Non-pigmented ciliary epithelial cell (primary cell): ENCODE measurements at places on chromosomes 2 and 18.

DNA sequence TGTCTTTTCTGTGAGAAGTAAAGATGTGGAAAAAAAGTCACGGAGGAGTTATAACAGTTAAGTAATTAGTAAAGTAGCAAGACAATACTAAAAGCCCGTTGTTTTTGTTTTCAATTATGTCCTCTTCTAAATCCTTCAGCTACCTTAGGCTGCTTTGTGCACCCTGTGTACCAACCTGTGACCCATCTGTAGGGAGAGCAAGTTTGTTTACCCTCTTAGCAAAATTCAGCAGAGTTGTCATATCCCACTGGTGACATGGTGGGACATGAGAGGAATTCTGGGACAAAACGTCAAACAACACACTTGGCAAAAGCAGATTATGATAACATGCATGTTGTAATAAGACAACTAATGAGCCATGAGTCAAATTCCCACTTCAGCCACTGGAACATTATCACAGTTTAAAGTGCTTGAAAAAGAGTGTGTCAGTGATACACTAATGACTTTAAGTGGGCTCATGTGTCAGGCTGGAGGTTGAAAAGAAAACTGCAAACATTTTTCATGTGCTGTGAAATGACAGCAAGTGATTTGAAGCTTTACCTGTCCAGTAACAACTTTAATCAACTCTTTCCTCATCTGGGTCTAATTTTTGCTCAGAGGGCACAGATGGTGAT lies 392.8 kb upstream of the ACVR2A start:
- no peak for DNase-seq

- no peak for DNase-seq
Measured at GRCh38 chr2:16320716-16321115, 344.9 kb downstream of the CYRIA start.

DNA sequence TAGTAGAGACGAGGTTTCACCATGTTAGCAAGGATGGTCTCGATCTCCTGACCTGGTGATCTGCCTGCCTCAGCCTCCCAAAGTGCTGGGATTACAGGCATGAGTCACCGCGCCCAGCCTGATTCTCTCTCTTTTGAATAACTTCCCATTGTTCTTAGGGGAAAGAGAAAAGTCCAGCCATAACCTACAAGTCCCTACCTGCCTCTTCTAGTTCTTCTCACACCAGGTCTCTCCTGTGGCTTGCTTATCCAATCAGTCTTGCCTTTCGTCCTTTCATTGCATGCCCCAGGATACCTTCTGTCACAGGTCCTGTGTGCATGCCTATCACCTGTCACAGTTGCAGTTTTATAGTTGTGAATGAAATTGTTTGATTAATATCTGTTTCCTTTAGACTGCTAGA lies 148.1 kb downstream of the SLC4A3 start:
- DNase-seq, result no peak

DNA sequence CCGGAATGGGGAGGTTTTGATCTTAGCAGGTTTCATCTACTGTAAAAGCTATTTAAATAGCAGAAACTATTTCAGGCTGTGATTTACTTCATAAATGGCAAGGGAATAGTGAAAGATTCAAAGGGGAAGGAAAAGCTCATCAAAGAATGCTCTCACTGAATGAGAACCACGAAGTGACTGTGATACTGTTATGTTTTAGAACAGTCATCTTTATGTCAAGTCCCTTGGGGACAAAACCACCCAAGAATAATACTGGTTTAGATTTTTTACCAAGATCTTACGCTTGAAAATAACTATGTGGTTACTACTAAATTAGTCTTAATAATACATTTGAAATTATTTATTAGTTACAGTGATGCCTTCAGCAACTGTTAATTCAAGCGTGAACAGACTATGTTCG lies 28.1 kb downstream of the FARSB start:
- DNase-seq, result no peak

DNA sequence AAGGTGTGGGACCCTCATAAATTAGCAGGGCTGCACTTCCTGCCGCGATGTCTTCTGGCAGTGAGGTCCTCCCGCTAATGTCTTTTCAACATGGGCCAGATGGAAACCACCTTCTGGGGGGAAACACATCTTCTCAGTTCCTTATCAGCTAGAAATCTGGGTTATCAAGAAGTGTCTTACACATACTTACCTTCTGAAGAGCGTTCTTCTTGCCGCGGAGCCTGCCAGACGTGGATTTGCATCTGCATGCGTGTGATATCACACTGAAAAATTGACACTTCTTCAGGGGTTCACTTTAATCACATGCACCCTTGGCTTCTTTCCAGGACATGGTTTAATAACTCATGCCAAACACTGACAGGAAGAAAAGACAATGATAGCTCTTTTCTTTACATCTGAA lies 163.5 kb upstream of the SOX11 start:
- DNase-seq, result no peak

GRCh38 chr2:14752295-14752694 lies 119.8 kb downstream of the LRATD1 start:
- DNase-seq, result no peak

GRCh38 chr2:190649798-190650390 lies 1.0 kb downstream of the NAB1 start:
- no peak for DNase-seq

- DNase-seq, result no peak
Measured at GRCh38 chr2:8800821-8801220, 36.6 kb downstream of the KIDINS220 start.

- DNase-seq, result no peak
Measured at GRCh38 chr2:148622366-148622765, 22.2 kb upstream of the EPC2 start.

- no peak for DNase-seq
Measured at GRCh38 chr18:75041586-75041985, 167.4 kb downstream of the PTGR3 start.

DNA sequence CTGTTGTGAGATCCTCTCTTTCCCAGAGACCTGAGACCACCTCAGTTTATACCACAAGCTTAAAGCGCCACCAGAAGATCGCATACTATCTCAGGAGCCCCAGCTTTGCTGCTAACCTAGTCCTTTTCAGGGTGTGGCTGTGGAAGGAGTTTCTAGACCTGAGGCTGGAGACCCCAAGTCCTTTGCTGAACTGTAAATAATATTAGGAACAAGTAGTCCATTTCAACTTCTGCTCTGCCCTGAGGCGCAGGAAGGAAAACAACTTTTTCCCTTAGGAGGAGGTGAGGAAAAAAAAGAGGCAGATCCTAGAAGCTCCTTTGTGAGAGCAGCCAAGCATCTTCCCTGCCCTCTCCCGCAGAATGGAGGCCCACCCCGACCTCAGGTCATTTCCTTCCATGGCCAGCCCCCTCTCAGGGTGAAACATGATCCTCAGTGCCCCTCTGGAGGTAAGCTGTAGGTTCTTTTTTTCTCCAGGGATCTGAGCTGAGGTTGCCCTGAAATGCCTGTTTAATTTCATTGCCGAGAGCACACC lies 122.8 kb upstream of the LGALSL start:
- DNase-seq, result no peak

- no peak for DNase-seq
Measured at GRCh38 chr2:162473296-162473695, 129.4 kb downstream of the GCA start.

- DNase-seq, result no peak
Measured at GRCh38 chr2:222212571-222212970, 86.2 kb downstream of the PAX3 start.

GRCh38 chr2:162221064-162221463 lies 22.2 kb downstream of the FAP start:
- no peak for DNase-seq

DNA sequence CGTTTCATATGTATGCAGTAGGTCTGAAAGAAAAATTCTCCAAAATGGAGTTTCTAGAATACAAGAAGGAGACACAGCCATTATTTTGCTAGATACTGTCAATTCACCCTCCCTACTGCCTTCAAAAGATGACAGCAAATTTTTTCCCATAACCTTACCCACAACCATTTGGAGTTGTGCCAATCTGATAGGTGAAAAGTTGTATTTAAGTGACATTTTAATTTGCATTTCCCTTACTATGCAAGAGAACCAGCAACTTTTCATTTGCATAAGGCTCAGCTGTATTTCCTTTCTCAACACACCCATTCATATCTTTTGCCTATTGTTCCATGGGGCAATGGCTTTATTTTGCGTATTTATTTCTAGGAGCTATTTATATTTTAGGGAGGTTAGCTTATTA lies 31.4 kb upstream of the IL18RAP start:
- DNase-seq, result no peak

DNA sequence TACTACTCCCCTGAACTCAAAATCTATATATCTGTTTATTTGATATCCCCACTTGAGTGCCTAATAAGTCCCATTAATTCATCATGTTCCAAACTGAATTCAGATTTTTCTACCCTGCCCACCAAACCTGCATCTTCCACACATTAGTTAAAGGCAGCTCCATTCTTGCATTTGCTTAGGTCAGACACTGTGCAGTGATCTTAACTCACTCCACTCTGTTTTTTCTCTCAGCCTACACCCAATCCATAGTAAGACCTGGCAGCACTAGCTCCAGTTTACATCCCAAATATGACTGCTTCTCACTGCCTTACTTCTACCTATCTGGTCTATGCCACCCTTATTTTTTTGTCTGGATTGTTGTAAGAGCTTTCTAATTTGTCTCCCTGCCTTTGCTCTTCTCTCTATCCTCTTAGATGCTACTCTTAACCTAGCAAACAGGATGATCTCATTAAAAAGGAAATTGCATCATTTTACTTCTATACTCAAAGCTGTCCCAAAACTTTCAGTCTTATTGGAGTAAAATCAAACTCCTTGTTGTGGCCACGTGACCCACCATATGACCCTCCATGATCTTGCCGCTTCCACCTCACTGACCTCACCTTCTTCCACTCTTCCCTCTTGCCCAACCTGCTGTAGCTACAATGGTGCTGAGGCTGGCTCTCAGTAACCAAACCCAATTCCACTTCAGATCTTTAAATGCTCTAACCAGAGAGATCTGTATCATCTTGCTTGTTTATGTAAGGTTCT lies 274.9 kb upstream of the FANCL start:
- DNase-seq, result no peak

DNA sequence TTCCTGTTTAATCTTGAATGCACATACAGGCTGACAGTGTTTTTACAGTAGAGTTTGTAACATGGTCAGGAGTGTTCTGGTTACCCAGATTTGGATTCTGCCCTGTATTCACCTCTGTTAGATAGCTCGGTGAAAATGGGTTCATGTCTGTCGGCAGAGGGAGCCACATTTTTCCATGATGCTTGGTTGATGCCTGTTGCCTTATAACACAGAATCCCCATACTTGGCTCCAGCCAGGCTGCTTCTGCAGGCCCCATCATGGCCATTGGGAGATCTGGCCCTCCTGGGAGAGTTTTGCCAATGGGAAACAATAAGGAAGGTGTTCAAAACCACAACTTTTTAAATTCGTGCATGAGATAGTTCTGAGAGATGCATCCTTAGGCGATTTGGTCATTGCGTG lies 78.1 kb downstream of the WDSUB1 start:
- no peak for DNase-seq

DNA sequence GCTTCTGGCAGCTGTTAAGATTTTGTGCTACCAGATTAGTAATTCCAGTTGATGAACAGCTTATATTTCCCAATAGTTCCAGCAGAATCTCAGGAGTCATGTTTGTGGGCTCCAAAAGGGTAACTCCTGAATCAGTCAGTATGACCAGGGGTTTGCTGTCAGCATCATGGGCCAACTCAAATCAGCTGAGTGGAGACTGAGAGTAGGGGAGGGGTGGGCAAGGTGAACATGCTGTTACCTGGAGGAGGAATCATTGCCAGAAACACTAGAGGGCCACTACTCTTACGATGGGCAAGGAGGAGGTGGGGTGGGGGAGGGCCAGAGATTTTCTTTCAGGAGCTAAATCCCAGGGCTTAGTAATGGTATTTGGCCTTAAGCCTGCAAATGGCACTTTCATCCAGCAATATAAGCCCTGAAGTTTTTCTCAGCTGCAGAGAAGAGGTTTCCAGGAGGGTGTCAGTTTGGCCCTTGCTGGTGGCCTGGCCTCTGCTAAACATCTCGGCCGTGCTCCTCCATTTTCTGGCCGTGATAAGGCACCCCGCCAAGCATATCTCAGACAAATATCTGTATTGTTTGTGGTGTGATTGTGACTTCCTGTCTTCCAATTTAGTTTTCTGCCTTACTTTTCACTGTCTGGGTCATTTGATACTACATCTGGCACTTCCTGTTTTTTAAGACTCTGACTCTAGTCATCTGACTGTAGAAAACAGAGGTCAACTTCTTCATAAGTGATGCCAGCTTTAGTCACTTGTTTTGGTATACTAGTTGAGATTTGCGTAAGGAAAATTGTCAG lies 120.5 kb upstream of the CXCR4 start:
- DNase-seq, result no peak

DNA sequence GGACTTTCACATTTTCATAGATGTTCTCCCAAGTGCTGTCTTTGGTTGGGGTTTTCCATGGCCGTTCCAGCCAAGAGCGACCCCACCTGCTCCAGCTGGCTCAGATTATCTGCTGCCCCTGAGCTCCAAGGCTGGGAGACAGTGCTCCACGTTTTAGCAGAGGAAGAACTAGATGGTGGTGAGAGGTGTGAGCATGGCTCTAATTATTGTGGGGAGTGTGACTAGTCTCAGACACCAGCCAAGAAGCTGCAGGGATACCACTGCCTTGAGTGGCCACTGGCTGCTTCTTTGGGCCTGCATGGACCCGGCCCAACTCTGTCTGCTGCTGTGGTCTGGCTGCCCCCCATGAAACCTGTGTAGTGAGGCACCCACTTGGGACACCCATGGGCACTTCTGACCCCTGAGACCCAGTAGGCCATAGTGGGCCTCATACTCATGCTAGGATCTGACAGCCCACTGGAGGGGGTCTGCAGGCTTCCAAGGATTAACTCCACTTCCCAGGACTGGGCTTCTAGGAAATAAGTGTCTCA lies 2.8 kb upstream of the NCL start:
- no peak for DNase-seq

DNA sequence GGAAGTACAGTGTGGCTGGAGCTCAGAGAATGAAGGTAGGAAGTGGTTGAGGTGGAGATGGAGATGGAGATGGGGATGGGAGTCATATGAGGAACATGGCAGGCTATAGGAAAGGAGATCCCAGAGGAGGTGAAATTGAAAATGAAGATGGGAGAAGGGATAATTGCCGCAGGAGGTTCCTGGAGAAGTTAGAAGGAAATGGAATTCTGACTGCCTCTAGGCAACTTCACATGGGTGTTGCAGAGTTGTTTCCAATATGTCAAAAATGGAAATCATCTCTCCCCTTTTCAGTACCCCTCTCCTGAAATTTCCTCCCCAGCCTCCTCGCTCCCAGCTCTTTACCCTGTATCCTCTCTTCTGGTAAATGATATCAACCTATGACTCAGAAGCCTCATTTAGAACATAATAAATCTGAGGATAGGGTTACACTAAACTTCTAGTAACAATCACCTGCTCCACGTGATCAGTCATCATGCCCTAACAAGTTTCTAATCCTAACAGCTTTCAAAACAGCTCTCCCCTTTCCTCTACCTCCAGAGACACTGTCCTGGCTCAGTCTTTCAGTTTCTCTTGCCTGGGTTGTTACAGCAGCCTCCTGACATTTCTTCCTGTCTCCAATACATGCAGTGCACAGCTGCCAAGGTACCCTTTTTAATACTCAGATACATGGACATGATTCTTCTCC lies 201.9 kb upstream of the RBMS1 start:
- DNase-seq, result no peak

- DNase-seq, result no peak
Measured at GRCh38 chr18:813172-814071, 1.4 kb upstream of the YES1 start.
